ENCODE measurements at places on chromosomes 3 and 15.

GRCh38 chr15:92921215-92922131, 21.3 kb downstream of the CHD2 start:
- H3K27me3 ChIP-seq = no peaks in the 10 kb centered on the region
- H3K4me3 ChIP-seq = peak overlapping the region; percentile 53
- peak; percentile 92 for DNase-seq
- H3K27ac ChIP-seq = peak overlapping the region; percentile 93
- peaks cover 79% of the 10 kb centered on the region for H3K36me3 ChIP-seq

- no peaks in the 10 kb centered on the region for H3K36me3 ChIP-seq
- no peaks in the 10 kb centered on the region for H3K27me3 ChIP-seq
- H3K4me1 ChIP-seq = no peaks in the 10 kb centered on the region
- H3K4me3 ChIP-seq = no peak overlapping the region
- peak; percentile 53 for DNase-seq
Observed at GRCh38 chr15:51332206-51333147, 5.9 kb downstream of the CYP19A1 start.

DNA sequence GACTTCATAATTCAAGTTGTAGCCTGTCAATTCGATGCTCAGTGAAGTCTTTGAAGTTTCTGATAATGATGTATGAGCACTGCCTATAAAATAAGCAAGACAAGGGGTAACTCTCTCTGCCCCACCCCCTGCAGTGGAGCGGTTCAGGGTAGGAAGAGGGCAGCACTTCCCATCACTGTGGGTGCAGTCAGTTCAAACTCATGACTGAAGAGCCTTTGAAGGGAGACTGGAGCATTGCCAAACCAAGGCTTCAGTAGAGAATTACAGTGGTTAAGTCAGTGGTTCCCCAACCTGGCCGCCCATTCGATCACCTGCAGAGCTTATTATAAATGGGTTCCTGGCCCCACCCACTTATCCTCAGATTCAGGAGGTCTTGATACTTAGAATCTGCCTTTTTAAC, 190.6 kb downstream of the SHQ1 start:
- no peaks in the 10 kb centered on the region for H3K36me3 ChIP-seq
- H3K4me3 ChIP-seq = no peak overlapping the region
- peaks cover 40% of the 10 kb centered on the region for H3K4me1 ChIP-seq
- DNase-seq = peak; percentile 77
- H3K27ac ChIP-seq = no peak overlapping the region

DNA sequence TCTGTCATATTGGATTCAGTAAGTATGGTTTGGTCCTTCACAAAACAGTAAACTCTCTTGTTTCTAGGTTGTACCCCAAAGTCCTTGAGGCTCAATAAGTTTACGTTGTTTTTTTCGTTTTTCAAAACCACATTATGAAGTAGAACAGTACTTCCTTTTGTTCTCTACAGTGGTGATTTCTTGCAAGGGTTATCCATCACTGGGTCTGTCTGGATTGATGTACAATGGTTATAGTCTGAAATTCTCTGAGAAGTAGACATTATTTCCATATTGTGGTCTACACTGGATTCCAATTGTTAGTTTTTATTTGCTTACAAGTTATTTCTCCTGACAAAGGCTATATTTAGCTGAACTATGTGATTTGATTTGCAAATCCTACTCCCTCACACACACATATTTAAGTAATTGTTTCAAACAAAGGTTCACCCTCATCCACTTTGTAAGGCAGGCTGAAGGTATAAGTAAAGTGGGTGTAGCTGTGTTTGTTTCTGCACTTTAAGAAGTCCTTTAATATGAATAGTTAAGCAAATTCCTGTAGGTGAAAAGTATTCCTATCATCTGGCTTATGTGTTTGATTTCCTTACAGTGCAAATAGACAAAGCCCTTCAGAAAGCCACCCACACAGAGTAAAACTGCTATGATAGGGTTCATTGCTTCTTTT, 64.2 kb upstream of the MME start:
- no peaks in the 10 kb centered on the region for H3K27me3 ChIP-seq
- no peak for DNase-seq
- no peak overlapping the region for H3K27ac ChIP-seq
- no peaks in the 10 kb centered on the region for H3K36me3 ChIP-seq
